Activated T-helper 2 cell treated with anti-CD3 and anti-CD28 coated beads, Interferon-gamma antibody, Interleukin-2, Interleukin-4, amounts not matched to agents 10 μg/mL and 5 μg/mL and 100 μg/mL, durations not matched to agents 14 hours and 24 hours and 36 hours (primary cell): ENCODE measurements at places on chromosomes 13 and 19. TPM values are rescaled to one million over a fixed set of nuclear protein-coding genes. Genes with fewer than 3 reads are reported as not detected.
A peak's percentile ranks its signal among the peaks of the same experiment; 100 is the strongest.

The RFXAP gene
- total RNA-seq, result 10.6 and 13.5 TPM in 2 replicates

The ZNF730 gene
- 0.37 and 0.67 TPM in 2 replicates for total RNA-seq

The LRCH1 gene
- 16.9 and 17.8 TPM in 2 replicates for total RNA-seq

The SCN1B gene
- 2.7 and 3.6 TPM in 2 replicates for total RNA-seq

DNA sequence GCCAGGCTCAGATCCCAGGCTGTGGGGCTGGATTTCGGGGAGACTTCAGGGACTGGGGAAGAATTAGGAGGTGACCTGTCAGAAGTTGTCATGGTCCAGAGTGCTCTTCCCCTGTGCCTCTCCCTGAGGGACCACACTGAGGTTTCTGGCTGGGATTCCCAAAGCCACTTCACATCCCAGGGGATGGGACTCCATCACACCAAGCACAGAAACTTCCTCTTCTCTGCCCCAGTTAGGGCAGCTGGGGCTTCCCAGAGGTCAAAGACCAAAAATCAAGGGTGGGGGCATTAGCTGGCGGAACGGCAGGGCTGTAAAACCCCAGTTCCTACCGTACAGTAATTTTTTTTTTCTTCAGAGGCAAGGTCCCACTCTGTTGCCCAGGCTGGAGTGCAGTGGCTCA is 7.4 kb downstream of the FCER2 start:
- H3K4me3 ChIP-seq, result no peak overlapping the region
- H3K27me3 ChIP-seq, result peaks cover 18% of the 10 kb centered on the region
- peaks cover 6% of the 10 kb centered on the region for H3K4me1 ChIP-seq
- no peaks in the 10 kb centered on the region for H3K36me3 ChIP-seq

GRCh38 chr13:20498129-20498528 is 27.5 kb downstream of the CRYL1 start:
- H3K27me3 ChIP-seq, result no peaks in the 10 kb centered on the region
- H3K4me3 ChIP-seq, result no peak overlapping the region
- DNase-seq, result no peak
- no peaks in the 10 kb centered on the region for H3K4me1 ChIP-seq
- H3K36me3 ChIP-seq, result peaks cover 3% of the 10 kb centered on the region

DNA sequence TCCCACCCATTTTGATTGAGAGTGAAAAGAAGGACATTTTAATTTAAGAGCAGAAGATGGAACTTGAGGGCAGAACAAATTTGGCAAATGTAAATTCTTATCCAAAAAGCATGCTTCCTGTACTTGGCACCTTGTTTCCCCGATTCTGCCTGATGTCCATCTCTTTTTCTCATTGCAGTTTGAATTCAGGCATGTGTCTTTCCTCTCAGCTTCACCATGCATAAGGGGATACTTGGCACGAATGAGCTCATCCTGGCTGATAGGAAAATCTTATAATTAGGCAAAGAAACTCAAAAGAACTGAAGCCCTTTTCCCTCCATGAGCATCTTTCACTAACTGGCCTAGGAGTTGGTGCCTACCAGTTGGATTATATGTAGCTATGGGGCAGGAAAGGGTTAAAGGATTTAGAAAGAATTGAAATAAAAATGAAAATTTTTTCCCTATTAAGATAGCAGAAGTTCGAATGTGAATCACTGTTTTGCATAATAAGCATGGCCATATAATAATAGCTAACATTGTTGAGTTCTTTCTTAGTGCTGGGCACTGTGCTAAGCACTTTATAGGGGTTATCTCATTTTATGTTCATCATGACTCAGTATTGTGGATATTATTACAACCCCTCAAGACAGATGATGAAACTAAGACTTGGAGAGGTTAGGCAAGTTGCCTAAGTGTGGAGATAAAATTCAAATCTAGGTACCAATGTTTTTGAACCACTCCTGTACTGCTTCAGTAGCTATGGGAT is 386.6 kb downstream of the KCNRG start:
- H3K27ac ChIP-seq, result no peak overlapping the region
- no peaks in the 10 kb centered on the region for H3K36me3 ChIP-seq
- DNase-seq, result no peak
- H3K4me3 ChIP-seq, result no peak overlapping the region

DNA sequence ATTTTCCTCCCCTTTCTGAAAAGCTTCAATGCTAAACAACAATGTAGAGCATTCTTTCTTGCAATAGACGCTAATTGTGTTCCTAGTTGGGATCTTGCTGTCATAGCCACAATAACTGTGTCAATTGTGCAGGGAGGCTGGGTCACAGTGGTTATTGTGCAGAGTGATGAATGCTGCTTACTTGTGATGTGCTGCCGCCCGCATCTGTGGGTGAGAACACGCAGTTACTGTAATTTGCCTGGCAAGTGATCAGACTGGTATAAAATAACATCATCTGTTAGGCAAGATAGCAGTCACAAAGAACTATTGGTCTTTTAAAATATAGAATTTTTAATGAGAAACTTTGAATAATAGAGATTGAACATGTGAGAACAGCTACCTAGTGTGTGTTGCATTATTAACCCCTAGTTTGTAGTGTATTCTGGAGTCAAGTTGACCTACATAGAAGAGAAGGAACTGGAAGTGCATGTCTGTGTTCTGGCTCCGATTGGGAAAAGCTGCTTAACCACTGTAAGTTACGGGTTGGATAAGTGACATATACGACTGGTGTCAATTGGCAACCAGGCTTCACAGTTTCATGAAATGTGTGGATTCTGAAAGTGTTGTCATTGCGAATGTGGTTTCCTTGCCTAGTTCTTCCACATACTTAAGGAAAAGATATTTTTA is 43.6 kb downstream of the SLAIN1 start:
- H3K36me3 ChIP-seq, result peaks cover 34% of the 10 kb centered on the region
- peaks cover 19% of the 10 kb centered on the region for H3K4me1 ChIP-seq
- no peak overlapping the region for H3K4me3 ChIP-seq
- no peak for DNase-seq
- H3K27me3 ChIP-seq, result no peaks in the 10 kb centered on the region
- H3K27ac ChIP-seq, result no peak overlapping the region

DNA sequence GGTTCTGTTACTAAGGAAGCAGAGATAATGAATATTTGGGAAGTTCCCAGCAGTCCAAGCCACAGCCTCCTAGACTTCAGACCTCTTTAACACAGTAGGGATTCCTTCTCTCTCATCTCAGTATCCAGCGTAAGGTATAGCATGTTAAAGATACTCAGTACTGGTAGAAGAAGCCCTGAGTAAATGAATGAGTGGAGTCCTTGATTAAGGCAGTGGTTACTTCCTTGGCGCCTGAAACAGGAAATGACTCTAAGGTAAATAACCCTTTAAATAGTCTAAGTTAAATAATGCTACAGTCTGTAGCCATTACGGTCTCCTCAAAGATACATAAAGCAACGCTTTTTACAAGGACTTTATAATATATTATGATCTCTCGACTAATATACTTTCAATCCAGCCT is 650.8 kb upstream of the MIR17HG start:
- no peaks in the 10 kb centered on the region for H3K4me1 ChIP-seq
- DNase-seq, result no peak
- H3K27me3 ChIP-seq, result no peaks in the 10 kb centered on the region
- no peak overlapping the region for H3K4me3 ChIP-seq
- H3K27ac ChIP-seq, result no peak overlapping the region

DNA sequence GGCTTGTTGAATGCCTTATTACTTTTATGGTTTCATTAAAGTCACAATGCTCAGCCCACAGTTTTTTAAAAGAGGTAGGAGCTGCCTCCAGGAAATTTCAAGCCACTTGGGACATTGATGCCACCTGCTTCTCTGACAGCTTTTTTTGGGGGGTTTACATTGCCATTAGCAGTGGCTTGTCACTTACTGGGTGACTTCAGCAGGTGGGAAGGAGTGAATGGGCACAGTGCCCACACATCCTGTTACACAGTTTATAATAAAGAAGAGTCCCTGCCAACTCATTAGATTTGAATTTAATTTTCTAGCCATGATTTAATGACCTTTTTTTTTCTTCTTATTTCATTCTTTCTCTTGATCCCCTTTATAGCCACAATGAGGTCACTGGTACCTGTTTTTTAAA is 61.0 kb downstream of the NHLRC3 start:
- no peak overlapping the region for H3K4me3 ChIP-seq
- H3K27ac ChIP-seq, result no peak overlapping the region
- H3K27me3 ChIP-seq, result no peaks in the 10 kb centered on the region
- H3K36me3 ChIP-seq, result peaks cover 3% of the 10 kb centered on the region
- DNase-seq, result no peak
- peaks cover 27% of the 10 kb centered on the region for H3K4me1 ChIP-seq

GRCh38 chr13:112726016-112726767 is 36.4 kb downstream of the ATP11A start:
- H3K4me1 ChIP-seq, result peaks cover 14% of the 10 kb centered on the region
- H3K27ac ChIP-seq, result no peak overlapping the region
- H3K4me3 ChIP-seq, result no peak overlapping the region
- peaks cover 3% of the 10 kb centered on the region for H3K36me3 ChIP-seq

- peaks cover 7% of the 10 kb centered on the region for H3K4me1 ChIP-seq
Measured at GRCh38 chr19:45814851-45815480, at the start of gene RSPH6A. Gene RSPH6A (minus strand): TSS chr19:45815308. CDS start chr19:45815176, 132 bp downstream.

DNA sequence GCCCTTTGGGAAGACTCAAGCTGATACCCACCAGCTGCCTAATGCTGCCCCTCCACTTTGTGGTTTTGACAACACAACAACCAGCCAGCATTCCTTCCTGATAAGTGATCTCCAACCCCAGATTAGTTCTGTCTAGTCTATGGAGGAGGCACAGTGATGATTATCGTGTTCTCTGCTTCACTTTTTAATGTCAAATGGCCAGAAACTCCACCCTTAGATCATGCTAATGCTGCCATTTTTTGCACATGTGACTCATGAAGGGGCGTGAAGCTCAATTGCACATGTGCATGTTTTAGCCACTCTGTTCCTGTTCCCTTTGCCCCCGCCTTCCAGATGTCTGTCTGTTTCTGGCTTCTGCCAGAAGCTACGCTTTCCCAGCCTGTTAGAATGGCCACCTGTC is 199.8 kb downstream of the COG6 start:
- H3K27ac ChIP-seq, result no peak overlapping the region
- peaks cover 4% of the 10 kb centered on the region for H3K4me1 ChIP-seq
- H3K4me3 ChIP-seq, result no peak overlapping the region
- H3K36me3 ChIP-seq, result no peaks in the 10 kb centered on the region
- no peaks in the 10 kb centered on the region for H3K27me3 ChIP-seq

- peak; percentile 22 for DNase-seq
- H3K27me3 ChIP-seq, result no peaks in the 10 kb centered on the region
- H3K36me3 ChIP-seq, result peaks cover 58% of the 10 kb centered on the region
- H3K4me3 ChIP-seq, result no peak overlapping the region
- peaks cover 19% of the 10 kb centered on the region for H3K4me1 ChIP-seq
Measured at GRCh38 chr19:18915639-18916038, 3.5 kb downstream of the COPE start.

- H3K27ac ChIP-seq, result no peak overlapping the region
- H3K27me3 ChIP-seq, result no peaks in the 10 kb centered on the region
- DNase-seq, result no peak
- H3K4me3 ChIP-seq, result no peak overlapping the region
- H3K4me1 ChIP-seq, result no peaks in the 10 kb centered on the region
Measured at GRCh38 chr19:30119180-30119908, 177.3 kb downstream of the URI1 start.

DNA sequence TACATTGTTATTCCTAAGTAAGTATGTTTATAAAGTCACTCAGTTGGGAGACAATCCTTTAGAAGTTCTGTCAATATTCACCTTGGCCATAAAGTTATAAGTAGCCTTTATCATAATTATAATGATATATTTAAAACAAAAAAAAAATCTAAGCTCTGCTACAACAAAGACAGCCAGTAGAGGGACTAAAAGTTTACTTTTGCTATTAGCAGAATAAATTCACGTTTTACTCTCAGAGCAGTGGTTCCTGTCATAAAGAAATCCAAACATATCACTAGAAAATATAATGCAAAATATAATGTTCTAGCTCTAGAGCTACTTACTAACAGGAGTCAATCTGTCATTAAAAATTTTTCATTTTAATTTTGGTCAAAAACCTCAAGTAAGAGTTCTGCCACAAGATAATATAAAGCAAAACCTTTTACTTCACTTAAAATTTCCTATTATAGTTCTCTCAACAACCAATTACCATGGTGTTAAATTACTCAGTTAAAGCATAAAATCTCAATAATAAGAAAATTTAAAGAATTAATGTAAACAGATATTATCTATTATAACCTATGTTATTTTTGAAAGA is 17.7 kb downstream of the INTS6 start:
- H3K4me1 ChIP-seq, result peaks cover 9% of the 10 kb centered on the region
- no peak for DNase-seq
- H3K36me3 ChIP-seq, result peaks cover 21% of the 10 kb centered on the region
- H3K4me3 ChIP-seq, result no peak overlapping the region
- no peaks in the 10 kb centered on the region for H3K27me3 ChIP-seq
- no peak overlapping the region for H3K27ac ChIP-seq

GRCh38 chr13:44396701-44397580 is 23.3 kb downstream of the SERP2 start:
- DNase-seq, result no peak
- H3K27me3 ChIP-seq, result peaks cover 7% of the 10 kb centered on the region

GRCh38 chr19:17555929-17556813 is 722 bp downstream of the COLGALT1 start:
- peaks cover 10% of the 10 kb centered on the region for H3K4me1 ChIP-seq
- no peaks in the 10 kb centered on the region for H3K27me3 ChIP-seq
- peaks cover 25% of the 10 kb centered on the region for H3K36me3 ChIP-seq
- peak overlapping the region; percentile 88 for H3K4me3 ChIP-seq
- DNase-seq, result peak; percentile 36

- H3K36me3 ChIP-seq, result peaks cover 56% of the 10 kb centered on the region
- peak overlapping the region; percentile 74 for H3K27ac ChIP-seq
- H3K27me3 ChIP-seq, result no peaks in the 10 kb centered on the region
- peak; percentile 29 for DNase-seq
Measured at GRCh38 chr13:79392882-79393563, 13.0 kb downstream of the RBM26 start.

- no peak overlapping the region for H3K4me3 ChIP-seq
- H3K27me3 ChIP-seq, result no peaks in the 10 kb centered on the region
- peaks cover 62% of the 10 kb centered on the region for H3K36me3 ChIP-seq
- H3K4me1 ChIP-seq, result no peaks in the 10 kb centered on the region
- H3K27ac ChIP-seq, result no peak overlapping the region
- no peak for DNase-seq
Measured at GRCh38 chr13:110638814-110639806, 23.8 kb downstream of the NAXD start.

- H3K4me1 ChIP-seq, result peaks cover 26% of the 10 kb centered on the region
- no peak overlapping the region for H3K4me3 ChIP-seq
Measured at GRCh38 chr13:41970918-41971317, 10.0 kb upstream of the VWA8 start.

DNA sequence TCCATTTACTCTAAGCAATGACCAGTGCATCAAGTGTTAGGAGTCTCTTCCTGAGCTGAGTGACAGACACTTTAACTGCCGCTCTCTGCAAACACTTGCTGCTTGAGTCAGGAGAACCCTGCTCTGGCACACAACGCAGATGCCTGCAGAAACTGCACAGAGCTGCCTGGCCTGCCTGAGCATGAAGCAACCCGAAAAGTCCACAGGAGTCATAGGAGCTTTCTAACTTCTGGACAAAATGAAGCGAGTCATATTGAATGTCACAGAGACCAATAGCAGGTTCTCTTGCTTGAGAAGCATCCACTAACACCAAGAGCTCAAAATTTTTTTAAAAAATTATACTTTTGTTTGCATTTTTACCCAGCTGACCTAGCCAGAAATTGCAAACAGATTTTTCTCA is 232.4 kb downstream of the LHFPL6 start:
- no peaks in the 10 kb centered on the region for H3K4me1 ChIP-seq
- peaks cover 1% of the 10 kb centered on the region for H3K27me3 ChIP-seq
- no peak for DNase-seq
- no peak overlapping the region for H3K27ac ChIP-seq
